ENCODE measurements at places on chromosomes 4 and X. TPM values are rescaled to one million over a fixed set of nuclear protein-coding genes. Genes with fewer than 3 reads are reported as not detected.

DNA sequence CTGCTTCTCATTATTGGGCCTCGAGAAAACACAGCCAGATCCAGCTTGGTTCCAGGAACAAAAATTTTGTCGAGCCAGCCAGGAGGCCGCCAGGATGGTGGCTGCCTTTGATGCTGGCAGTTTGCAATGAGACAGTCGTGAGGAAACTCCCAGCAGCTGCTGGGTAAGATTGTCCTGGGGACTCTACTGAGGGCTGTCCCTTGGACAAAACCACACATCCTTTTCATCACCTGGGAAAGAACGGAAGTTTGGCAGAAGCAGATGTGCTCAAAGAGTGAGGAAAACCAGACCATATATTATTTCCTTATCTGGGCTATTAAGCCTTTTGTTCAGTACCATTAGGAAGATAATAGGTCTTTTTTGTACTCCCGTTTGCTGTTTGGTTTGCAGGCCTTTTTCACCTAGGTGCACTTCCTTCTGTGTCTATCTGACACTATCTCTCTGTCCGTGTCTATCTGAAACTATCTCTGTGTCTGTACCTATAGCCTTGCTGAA, 13.4 kb upstream of the PAPSS1 start:
- no peak for DNase-seq

DNA sequence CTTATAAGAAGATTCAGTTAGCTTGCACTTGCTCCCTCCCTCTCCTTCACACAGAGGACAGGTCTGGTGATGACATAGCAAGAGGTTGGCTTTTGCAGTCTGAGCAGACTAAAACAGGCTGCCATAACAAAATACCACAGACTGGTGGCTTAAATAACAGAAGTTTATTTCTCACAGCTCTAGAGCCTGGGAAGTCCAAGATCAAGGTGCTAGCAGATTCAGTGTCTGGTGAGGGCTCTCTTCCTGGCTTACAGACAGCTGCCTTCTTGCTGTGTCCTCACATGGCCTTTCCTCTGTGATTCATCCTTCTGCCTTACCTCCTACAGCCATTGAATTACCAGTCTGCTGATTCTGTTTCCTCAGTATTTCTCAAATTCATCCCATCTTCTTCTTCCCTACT, 13.1 kb downstream of the RP2 start:
- DNase-seq = no peak

Gene FGG
- not detected for total RNA-seq

Gene MAGEC2
- total RNA-seq = not detected

Gene EDA2R
- 7.0 TPM for total RNA-seq

Measured in adrenal gland (tissue), 19 donors.